Activated CD8-positive, alpha-beta T cell treated with anti-CD3 and anti-CD28 coated beads, Interleukin-2, amount 10 ng/mL, durations not matched to agents 7 days and 5 days (primary cell): ENCODE measurements at places on chromosomes 6 and 20. TPM values are rescaled to one million over a fixed set of nuclear protein-coding genes. Genes with fewer than 3 reads are reported as not detected.
A peak's percentile ranks its signal among the peaks of the same experiment; 100 is the strongest.

DNA sequence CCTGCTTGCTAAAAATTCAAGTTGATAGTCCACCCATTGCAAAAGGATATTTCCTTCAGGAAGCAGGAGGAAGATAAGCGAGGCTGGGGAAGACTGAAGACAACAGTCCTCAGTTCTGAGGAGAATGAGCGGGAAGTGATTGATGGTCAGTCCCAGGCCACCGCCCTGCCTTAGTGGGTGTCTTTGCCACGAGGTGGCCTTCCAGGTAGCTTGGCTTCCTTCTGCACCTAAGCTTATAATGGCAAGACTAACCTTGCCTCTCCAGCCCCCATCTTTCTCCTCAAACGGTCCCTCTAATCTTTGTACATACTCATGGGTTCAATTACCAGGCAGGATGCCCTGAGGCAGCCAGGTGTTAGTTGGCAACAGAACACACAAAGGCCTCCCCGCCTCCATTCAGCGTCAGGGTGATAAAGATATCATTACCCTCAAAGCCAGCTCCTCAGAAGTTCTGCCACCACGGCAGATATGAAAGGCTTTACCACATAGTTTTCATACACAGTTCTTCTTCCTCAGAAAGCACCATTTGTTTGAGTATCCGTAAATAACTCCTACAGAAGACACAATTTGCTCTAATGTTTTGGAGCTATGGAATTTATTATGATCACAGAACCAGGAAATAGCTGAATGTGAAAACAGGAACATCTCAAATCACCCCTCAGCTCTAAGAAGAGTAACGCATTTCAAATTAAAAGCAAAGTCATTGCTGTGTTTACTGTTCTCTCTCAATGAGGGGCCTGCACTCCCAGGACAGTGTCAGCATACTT lies 249.4 kb downstream of the ATXN1 start:
- peak overlapping the region; percentile 83 for H3K27ac ChIP-seq
- H3K4me1 ChIP-seq, result peaks cover 47% of the 10 kb centered on the region
- no peaks in the 10 kb centered on the region for H3K27me3 ChIP-seq
- DNase-seq, result peak; percentile 40
- no peak overlapping the region for H3K4me3 ChIP-seq
- H3K36me3 ChIP-seq, result peaks cover 10% of the 10 kb centered on the region

- peak; percentile 67 for DNase-seq
- no peak overlapping the region for H3K4me3 ChIP-seq
- H3K27me3 ChIP-seq, result peaks cover 31% of the 10 kb centered on the region
Measured at GRCh38 chr20:33209789-33210188, 7.4 kb upstream of the BPIFA3 start.

GRCh38 chr6:41273714-41274113 lies 12.8 kb downstream of the TREM1 start:
- H3K27ac ChIP-seq, result no peak overlapping the region
- H3K4me3 ChIP-seq, result no peak overlapping the region
- no peaks in the 10 kb centered on the region for H3K36me3 ChIP-seq
- H3K27me3 ChIP-seq, result peaks cover 8% of the 10 kb centered on the region
- no peak for DNase-seq

DNA sequence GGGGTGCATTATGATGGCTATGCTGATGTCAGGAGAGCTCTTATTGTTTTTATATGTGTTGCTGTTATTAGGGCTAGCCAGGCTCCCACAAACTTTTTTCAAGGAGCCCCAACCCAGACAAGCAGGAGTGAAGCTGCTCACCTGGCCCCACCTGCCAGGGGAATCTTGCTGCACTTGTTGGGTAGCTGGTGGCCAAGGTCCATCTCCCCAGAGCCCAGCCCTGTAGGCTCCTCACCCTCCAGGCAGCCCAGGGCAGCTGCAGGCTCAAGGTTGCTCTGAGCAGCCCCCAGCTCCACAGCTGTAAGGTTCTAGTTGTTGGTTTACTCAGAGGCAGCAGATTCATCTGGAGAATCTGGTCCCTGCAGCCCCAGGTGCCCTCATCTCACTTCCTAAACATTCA lies 46.8 kb upstream of the SIRPA start:
- no peak for DNase-seq
- no peak overlapping the region for H3K27ac ChIP-seq
- H3K27me3 ChIP-seq, result peaks cover 2% of the 10 kb centered on the region
- peaks cover 21% of the 10 kb centered on the region for H3K4me1 ChIP-seq
- H3K4me3 ChIP-seq, result no peak overlapping the region

DNA sequence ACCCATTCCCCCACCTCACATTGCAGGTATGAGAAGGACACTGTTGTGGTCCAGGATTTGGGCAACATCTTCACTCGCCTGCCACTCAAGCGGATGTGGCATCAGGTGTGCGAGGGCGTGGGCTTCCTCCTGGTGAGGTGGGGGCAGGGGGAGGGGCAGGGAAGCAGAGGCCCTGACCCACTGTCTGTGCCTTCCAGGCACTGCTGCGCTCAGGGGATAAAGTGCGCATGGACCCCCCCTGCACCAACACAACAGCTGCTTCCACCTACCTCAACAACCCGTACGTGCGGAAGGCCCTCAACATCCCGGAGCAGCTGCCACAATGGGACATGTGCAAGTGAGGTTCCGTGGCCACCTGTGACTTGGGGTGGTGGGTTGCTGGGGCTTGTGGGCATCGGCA lies 3.7 kb downstream of the CTSA start:
- no peak overlapping the region for H3K4me3 ChIP-seq
- H3K27ac ChIP-seq, result no peak overlapping the region

DNA sequence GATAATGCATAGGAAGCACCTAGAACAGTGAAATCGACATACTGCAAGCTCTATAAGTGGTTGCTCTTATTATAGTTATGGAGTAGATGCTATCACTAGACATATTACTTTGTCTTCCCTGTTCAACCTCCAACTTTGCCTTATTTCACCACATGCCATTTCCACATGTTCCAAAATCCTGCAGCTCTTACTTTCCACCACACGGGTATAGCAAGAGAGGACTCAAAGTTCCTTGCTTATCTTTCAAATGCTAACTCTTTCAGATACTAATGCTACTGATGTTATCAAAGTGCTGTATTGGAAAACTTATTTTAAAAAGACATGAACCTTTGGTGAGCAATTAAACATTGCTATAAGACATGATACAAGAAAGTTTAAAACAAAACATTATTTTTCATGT lies 1130.1 kb downstream of the HACE1 start:
- H3K4me1 ChIP-seq, result no peaks in the 10 kb centered on the region
- no peak overlapping the region for H3K4me3 ChIP-seq
- H3K27me3 ChIP-seq, result no peaks in the 10 kb centered on the region
- no peak for DNase-seq
- H3K36me3 ChIP-seq, result no peaks in the 10 kb centered on the region
- no peak overlapping the region for H3K27ac ChIP-seq

- H3K4me1 ChIP-seq, result peaks cover 38% of the 10 kb centered on the region
- H3K4me3 ChIP-seq, result no peak overlapping the region
- DNase-seq, result peak; percentile 27
- H3K27me3 ChIP-seq, result no peaks in the 10 kb centered on the region
- H3K27ac ChIP-seq, result peak overlapping the region; percentile 33
Measured at GRCh38 chr20:32823078-32823477, 3.3 kb downstream of the MAPRE1 start.

DNA sequence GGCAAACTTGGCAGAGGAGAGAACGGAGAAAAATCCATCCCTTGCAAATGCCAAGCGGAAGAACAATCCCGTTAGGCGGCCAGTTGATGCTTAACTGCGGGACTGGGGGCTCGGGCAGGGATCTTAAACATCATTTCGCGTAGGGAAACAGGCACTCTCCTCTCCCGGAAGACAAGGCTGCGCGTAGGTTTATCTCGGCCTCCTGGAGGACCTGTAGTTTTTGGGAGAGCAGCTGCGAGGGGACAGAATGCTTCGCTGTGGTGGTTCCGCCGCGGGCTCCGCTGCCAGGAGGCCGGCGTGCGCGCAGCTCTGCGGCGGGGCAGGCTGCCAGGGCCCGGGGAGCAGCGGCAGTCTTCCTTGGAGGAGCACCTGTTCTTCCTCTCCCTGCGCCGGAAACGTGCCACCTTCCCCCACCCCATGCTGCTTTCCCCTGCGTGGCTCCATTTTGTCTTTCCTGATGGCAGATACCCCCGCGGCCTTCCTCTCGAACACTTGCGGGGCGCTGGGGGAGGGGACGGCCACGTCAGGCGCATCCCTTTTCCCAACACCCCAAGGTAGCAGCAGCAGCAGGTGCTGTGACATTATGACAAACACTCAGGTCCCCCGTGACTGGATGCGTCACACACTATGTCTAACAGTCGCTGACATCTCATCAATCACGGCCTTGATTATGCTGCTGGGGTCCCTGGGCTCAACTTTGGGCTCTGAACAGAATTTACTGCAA lies 230.7 kb upstream of the BTBD3 start:
- no peak for DNase-seq
- H3K4me1 ChIP-seq, result no peaks in the 10 kb centered on the region
- peaks cover 6% of the 10 kb centered on the region for H3K27me3 ChIP-seq
- no peak overlapping the region for H3K4me3 ChIP-seq

DNA sequence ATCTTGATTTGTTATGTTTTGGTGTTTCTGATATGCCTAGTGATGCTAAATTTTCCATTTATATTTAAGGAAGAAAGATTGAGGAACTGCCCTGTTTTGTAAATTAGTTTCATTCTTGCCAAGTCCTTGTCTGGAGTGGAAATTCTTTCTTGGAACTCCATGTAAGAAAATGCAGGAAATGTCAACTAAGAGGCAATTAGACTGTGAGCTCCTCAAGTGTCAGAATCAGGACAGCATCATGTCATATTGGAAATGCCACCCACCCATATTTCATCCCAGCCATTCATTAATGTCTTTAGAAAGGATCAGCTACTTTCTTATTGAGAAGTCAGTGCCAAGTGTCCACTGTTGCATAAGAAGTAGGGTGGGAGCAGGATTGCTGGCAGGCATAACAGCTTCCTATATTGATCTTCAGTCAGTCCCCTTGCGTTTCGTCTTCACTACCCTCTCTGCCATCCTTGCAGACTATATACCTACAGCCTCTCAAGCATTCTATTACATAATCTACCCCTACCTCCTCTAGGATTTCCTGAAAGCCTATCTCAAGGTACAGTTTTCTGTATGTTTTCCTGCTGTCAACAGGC lies 42.4 kb downstream of the HAO1 start:
- no peak for DNase-seq
- H3K4me1 ChIP-seq, result no peaks in the 10 kb centered on the region
- no peak overlapping the region for H3K27ac ChIP-seq
- no peak overlapping the region for H3K4me3 ChIP-seq
- H3K36me3 ChIP-seq, result no peaks in the 10 kb centered on the region
- no peaks in the 10 kb centered on the region for H3K27me3 ChIP-seq

GRCh38 chr20:49666911-49667310 lies 46.8 kb downstream of the B4GALT5 start:
- peaks cover 7% of the 10 kb centered on the region for H3K36me3 ChIP-seq
- H3K27ac ChIP-seq, result no peak overlapping the region
- H3K4me3 ChIP-seq, result no peak overlapping the region
- H3K27me3 ChIP-seq, result peaks cover 4% of the 10 kb centered on the region

DNA sequence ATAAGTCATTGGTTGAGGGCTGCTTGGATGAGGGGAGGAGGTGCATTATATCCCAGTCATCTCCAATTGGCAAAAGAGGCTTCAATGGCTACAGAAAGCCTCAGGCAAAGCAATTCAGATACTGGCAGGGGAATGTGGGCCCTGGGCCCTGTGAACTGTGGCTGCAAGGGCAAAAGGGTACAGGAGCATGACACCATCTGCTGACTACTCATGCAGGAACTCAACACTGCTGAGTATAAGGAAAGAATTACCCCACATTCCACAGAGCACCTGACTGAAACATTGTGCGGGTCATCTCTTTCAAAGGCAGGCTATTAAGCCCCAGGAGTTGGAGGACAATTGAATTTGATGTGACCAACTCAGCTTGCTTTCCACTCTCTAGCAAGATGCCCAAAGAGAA lies 92.1 kb upstream of the SPTLC3 start:
- H3K27ac ChIP-seq, result no peak overlapping the region
- H3K4me1 ChIP-seq, result no peaks in the 10 kb centered on the region
- no peak overlapping the region for H3K4me3 ChIP-seq
- H3K36me3 ChIP-seq, result no peaks in the 10 kb centered on the region
- no peak for DNase-seq

- H3K36me3 ChIP-seq, result no peaks in the 10 kb centered on the region
- H3K4me3 ChIP-seq, result no peak overlapping the region
- H3K4me1 ChIP-seq, result no peaks in the 10 kb centered on the region
- DNase-seq, result no peak
Measured at GRCh38 chr6:96433950-96434349, 87.7 kb upstream of the UFL1 start.

DNA sequence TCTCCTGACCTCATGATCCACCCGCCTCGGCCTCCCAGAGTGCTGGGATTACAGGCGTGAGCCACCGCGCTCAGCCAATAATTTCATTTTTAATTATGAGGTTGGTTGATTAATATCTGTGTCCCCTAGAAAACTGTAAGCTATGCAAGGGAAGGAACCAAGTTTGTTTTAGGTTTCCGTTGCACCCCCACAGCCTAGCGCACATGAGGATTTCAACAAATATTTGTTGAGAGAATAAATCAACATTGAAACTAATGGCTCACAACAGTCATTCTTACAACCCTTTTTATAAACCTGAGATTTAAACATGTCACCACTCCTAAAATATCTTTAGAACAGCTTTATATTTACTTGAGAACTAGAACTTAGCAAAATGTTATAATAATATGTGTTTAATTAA lies 114.0 kb upstream of the CARMIL1 start:
- H3K36me3 ChIP-seq, result peaks cover 14% of the 10 kb centered on the region
- peaks cover 33% of the 10 kb centered on the region for H3K4me1 ChIP-seq
- no peak overlapping the region for H3K4me3 ChIP-seq
- H3K27me3 ChIP-seq, result no peaks in the 10 kb centered on the region
- no peak overlapping the region for H3K27ac ChIP-seq

DNA sequence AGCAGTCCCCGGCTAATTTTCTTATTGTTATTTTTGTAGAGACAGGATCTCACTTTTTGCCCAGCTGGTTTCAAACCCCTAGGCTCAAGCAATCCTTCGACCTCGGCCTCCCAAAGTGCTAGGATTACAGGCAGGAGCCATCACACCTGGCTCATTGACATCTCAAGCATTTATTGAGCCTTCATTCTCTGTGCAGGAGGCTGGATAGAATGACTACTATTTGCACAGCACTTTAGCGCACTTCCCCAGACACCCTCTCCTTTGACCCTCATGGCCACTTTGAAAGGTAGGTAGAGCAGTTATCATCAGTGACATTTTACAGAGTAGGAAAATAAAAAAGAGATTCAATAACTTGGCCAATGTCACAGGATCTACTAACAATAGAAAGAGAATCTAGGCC lies 124.0 kb upstream of the STXBP5 start:
- no peaks in the 10 kb centered on the region for H3K36me3 ChIP-seq
- peaks cover 6% of the 10 kb centered on the region for H3K4me1 ChIP-seq
- H3K27me3 ChIP-seq, result no peaks in the 10 kb centered on the region
- DNase-seq, result no peak
- no peak overlapping the region for H3K4me3 ChIP-seq

The ECT2L gene
- total RNA-seq, result not detected
